ENCODE measurements at places on chromosomes 16 and 17.

DNA sequence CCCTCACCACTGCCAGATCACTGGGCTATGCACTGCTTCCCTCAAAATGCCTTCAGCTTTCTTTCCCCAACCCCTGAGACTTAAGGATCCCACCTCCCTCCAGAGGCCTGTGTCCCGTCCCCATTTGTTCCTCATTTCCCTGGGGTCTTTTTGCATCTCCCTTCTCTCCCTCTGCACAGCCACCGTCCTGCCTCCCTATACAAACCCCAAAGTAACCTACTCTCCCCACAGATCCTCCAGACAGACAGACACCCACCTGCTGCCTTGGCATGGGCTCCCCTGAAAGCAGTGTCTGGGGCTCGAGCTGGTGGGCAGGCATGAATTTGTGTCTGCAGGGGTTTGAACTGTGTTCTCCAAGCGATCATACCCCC, 69.4 kb upstream of the TNRC6C start:
- no peak for DNase-seq

GRCh38 chr16:51376080-51376479, 225.0 kb upstream of the SALL1 start:
- DNase-seq = no peak

DNA sequence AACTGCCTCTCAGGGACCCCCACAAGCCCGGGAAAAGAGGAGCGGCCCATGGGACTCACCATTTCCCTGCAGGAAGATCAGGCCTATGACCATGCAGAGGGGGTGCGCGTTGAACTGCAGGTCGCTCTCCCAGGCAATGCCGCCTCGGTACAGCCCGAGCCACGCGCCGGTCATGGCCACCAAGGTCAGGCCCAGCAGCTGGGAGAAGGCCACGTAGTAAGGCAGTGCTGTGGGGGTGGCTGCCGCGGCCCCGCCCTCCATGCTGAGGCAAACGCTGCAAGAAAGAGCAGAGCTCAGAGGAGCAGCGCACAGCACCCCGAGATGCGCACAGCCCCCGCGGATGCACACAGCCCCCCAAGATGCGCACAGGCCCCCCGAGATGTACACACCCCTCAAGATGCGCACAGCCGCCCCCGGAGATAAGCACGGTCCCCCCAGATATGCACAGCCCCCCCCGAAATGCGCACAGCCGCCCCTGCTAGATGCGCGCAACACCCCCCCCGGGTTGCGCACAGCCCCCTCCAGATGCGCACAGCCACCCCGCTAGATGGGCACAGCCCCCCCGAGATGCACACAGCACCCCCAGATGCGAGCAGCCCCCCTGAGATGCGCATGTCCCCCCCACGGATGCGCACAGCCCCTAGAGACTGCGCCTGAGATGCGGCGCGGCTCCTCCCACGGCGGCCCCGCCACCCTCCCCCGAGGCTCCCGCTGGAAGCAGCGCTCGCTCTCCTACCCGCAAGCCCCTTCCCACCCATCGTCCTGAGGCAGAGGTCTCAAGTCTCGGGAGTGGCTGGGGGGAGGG, 8.6 kb downstream of the CYB561 start:
- DNase-seq = no peak

- DNase-seq = no peak
Measured at GRCh38 chr17:27199948-27200347, 94.0 kb upstream of the WSB1 start.

DNA sequence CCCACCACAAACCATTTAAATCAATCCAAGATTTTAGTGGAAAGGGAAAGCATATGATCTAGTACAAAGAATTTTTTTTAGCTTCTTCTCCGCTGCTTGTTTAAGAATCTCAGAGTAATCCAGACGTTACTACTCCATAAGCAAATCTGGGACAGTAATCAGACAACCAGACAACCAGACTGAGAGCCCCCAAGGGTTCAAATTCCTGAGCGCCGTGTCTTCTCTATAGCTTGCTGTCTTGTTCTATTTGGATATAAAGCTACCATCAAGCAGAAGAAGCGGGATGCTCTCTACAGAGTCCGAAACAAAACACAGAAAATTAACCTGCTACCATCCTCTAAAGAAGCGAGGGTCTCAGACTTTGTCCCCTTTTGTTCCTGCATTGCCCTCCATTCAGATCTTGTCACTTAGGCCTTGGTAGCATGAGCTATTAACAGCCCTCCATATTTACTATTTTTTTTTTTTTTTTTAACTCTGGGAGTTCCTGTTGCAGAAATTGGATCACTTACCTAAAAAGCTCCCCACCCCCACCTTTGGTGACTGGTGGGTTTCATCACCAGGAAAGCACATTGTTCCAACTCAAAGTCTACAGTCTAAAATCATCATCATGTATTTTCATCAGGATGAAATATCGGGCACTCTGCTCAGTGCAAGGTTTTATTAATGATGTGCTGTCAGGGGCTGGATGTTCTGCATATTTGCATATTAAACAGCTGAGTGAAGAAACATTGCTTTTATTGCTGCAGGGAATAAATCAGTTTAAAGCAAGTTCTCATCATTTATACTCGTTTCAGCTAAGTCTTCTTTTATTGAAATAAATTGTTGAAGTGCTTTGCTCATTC, 576.7 kb downstream of the WWOX start:
- no peak for DNase-seq

DNA sequence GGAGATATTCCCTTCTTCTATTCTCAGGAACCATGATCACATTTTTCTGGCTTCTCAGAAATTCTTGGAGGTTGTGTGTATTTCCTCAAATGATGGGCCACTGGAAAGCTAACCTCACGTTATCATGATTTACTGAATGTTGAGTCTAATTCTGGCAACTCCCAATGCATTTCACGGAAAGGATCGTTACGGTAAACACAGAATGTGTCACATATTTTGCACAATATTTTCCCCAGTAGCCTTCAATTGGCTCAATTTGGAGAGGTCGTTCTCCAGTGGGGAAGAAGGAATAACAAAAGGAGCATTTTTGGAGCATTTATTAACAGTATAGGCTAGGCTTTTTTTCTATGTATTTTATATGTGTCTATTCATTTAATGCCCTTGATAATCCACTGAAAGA, 450.3 kb downstream of the HAPSTR1 start:
- DNase-seq = no peak

DNA sequence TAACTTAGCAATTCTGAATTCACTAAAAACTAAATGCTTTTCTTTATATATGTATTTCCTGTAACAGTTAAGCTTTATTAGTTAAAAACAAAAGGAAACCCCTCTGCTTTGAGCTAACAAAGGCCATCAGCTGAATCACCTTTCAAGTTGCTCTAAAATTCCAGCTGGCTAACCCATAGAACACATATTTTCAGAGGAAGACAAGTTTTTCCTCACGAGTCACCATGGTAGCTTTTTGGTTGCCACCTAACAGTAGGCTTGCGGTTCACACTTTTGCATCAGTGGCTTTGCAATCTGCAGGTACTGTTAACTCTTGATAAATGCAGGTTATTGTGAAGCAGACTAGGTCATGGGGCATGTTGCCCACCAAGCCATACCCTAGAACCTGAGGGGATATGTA, 57.6 kb upstream of the IRX5 start:
- DNase-seq = no peak

DNA sequence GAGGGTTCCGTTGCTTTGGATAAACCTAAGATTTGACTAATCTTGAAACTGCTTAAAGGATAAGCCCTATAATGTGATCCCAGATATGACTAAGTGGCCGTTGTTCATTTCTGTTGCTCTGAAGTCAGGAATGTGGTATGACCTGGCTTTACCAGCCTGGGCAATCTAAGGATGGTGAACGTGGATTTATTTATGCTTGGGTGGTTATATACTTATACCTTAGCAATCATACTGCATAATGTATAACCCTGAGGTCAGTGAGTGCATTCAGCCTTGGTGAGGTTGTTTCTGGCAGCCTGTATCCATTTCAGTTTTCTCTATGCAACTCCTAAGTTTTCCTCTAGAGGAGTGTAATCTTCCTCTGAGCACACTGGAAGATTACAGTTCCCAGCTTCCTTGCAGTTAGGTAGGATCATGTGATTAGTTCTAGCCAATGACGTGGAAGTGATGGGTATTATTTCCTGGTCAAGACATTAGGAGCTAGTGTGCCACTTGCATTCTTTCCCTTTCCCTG, 41.9 kb downstream of the FTO start:
- no peak for DNase-seq

- no peak for DNase-seq
Measured at GRCh38 chr17:74015990-74016389, 187.5 kb upstream of the RPL38 start.

DNA sequence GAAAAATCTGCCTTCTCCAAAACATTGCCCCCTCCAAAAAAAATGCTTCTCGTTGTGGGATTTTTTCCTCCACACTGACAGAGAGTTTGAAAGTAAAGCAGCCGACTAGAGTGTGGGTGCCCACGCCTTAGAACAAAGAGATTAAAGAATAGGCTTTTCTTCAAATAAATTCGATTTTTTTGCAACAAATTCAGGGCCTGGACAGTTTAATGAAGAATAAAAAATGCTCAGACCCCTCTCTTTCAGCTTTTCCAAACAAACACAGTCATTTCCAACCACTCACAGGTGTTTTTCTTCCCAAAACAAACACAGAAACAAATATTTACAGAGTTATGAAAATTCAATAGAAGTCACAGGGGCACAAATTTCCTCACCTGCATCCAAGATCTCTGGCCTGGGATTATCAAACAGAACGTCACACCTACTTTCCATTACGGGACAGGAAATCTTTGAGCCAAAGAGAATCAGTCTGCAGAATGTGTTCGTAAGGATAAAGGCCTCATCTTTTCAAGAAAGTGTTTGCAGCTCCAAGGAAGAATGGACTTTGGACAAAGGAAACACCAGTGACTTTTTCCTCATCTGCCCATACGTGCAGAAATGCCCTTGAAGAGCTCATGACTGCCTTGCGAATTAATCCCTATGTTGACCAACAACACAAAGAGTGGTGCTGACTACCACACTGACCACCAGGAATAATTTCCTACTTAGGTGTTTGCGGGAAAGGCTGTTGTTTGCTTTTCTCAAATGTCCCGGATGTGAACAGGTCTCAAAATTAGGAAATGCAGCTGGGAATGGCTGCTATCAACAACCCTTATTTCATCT, 31.3 kb upstream of the TOX3 start:
- DNase-seq = no peak

DNA sequence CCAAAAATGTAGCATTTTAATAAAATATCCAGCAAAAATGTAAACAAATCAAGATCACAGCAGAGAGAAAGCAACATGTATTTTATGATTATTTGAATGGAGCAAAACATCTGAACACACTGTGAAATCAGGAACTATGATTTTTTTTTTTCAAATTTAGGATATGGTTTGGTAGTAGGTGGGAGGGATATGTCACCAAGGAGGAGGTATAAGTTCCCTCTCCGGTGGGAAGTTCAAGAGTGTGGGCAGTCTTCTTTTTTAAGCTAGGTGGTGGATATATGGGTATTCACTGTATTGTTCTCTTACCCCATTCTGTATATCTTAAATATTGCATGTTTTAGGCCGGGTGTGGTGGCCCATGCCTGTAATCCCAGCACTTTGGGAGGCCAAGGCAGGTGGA, 10.2 kb downstream of the CDR2 start:
- DNase-seq = no peak

GRCh38 chr17:43671031-43671692, 9.4 kb upstream of the MEOX1 start:
- DNase-seq = no peak

DNA sequence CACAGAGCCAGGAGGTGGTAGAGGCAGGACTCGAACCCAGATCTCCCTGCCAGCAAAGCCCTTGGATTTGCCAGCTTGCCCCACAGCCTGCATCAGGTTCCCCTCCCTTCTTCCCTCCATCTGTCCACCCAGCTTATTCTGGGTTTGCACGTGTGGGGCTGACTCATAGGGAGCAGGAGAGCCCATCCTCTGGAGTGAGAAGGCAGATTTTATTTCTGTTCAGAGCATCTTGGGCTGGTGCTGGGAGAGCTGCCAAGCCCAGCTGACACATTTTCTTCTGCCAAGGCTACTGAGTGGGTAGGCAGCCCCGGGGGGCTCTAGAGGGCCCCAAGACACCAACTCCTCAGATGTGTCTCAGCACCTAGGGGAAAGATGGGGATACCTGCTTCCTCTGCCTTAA, 106.3 kb upstream of the CRHR1 start:
- no peak for DNase-seq

DNA sequence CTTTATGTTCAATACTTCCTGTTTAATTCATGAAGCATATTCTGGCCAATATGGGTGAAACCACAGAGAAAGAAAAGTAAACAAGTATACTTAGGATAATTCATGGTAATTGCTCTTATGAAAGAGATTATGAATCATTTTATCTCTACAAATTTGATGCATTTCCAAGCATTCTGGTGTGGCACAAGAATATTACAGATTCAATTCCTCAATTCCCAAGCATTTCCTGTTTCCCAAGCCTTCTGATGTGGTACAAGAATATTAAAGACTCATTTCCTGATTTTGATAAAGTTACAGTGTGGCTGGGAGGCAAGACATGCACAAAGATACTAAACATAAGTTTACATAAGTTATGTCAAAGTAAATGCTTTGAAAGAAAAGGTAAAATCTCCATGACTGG, 126.1 kb upstream of the NUDT7 start:
- no peak for DNase-seq

DNA sequence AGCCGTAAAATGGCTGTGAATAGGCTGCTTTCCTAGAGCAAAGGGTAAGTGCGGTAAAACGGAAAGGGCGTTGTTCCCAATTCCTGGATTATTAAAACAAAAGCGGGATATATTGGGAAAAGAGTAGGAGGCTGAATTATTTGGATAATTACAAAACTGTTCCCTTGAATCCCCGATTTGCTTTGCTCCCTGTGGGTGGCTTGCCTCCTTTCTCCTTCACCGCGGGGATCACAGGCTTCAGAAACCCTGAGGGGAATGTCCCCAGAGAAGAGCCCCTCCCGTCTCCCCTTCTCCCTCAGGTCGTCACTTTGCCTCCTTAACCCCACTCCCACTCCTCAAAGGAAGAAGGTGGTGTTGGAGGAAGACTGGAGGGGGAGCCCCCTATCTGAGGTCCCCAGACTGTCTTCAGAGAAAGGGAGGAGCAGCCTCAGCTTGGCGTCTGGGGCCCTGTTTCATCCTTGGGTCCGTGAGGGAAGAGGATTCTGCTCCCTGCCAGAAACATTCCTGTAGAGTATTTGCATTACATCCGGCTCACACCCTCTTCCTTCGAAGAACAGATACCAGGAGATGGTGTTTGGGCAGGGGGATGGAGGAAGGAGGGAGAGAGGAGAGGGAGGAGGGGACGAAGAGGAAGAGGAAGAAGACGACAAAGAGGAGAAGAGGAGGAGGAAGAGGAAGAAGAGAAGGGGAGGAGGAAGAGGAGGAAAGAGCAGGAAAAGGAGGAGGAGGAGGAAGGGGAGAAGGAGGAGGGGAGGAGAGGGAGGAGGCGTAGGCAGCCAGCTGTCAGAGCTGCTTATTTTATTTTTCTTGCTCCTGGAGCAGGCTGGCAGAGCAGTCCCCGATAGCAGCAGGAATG, 31.8 kb downstream of the MRM1 start:
- DNase-seq = no peak

DNA sequence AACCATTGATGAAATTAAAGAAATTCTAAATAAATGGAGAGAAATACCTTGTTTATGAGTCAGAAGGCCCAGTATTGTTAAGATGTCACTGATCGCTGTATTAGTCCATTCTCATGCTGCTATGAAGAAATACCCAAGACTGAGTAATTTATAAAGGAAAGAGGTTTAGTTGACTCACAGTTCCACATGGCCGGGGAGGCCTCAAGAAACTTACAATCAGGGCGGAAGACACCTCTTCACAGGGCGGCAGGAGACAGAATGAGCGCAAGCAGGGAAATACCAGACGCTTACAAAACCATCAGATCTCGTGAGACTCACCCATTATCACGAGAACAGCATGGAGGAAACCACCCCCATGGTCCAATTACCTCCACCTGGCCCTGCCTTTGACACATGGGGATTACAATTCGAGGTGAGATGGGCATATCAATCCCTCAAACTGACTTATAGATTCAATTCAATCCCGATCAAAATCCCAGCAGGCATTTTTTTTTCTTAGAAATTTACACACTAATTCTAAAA, 157.2 kb downstream of the ENGASE start:
- DNase-seq = no peak

Data from stimulated activated CD4-positive, alpha-beta T cell treated with anti-CD3 and anti-CD28 coated beads, Interleukin-12 subunit alpha, Interleukin-12 subunit beta, amount 100 ng/mL, for 24 hours (primary cell).